Posterior cingulate gyrus (tissue), 11 donors: ENCODE measurements at places on chromosomes 5 and 9.

GRCh38 chr5:54874337-54875021 lies 110.9 kb downstream of the ESM1 start:
- DNase-seq: no peak

GRCh38 chr5:126220725-126221124 lies 202.5 kb upstream of the GRAMD2B start:
- peak; percentile 62 for DNase-seq

- DNase-seq: no peak
Observed at GRCh38 chr9:16824545-16825330, 45.7 kb downstream of the BNC2 start.

DNA sequence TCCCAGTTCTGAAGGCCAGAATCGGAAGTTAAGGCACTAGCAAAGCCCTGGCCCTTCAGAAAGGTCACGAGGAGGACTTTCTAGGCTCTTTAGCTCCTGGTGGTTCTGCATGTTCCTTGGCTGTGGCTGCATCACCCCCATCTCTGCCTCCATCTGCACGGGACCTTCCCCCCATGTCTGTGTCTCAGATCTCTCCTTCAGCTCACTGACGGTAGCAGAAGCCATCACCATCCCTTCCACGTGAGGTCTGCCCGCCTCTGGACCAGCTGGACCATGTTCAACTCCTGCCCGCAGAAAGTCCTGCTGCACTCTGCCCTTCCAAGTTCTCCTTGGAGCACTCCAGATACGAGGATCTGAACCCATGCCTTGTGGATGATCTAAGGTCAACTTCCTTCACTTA lies 242.9 kb upstream of the IRX1 start:
- DNase-seq: no peak

DNA sequence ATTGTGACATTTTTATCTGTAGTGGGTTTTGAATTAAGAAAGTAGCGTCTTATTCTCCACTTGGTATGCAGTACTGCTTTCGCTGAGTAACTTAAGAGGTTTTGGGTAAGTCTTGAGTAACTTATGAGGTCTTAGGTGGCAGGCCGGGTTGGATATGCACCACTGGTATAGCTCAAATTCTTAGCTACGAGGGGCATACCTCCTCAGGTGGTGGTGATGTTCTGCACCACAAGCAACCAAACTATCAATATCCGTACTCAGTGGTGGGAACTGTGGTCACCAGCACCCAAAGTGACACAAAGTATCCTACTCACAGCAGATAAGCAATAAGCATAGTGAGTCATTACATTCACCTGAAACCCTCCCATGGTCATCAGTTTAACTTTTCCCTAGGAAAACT lies 13.7 kb downstream of the SMC2 start:
- DNase-seq: no peak

DNA sequence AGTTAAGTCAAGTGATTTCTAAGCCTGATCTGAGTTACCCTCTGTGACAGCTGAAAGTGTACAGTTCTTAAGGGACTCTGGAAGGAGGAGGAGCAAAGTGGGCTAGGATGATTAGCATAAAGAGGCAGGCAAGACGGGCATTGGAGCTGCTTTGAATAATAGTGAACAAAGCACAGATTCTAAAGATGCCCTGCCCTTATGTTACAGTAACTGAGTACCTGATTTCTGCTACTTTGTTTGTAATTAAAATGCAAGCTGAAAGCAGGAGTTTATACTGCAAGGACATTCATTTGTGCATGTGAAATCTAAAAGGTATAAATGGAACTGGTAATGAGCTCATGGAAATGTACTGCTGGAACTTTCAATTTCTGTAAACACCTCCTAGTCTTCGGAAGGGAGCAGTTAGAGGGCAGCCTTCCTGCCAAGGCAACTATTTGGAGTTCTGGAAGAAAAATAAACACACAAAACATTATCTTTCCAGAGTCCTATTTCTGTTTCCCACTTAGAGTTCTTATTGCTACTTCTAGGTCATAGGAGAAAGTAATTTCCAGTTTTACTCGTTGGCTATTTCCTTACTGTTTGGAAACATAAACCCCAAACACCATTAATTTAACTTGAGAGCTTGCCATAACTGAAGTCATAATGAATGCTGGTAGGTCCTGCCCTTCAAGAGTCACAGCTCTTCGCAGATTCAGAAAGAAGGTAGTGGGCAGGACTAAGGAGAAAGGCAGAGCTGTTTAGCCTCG lies at the start of gene RANBP3L:
TSS of gene RANBP3L (minus strand) at position 45 of the 746 bp plus-strand sequence. CDS start 486 bp downstream, outside the sequence.
- no peak for DNase-seq

- DNase-seq: no peak
Observed at GRCh38 chr5:159819591-159820411, 96.5 kb upstream of the ADRA1B start.

GRCh38 chr9:71647094-71647591 lies 121.2 kb downstream of the CEMIP2 start:
- peak; percentile 58 for DNase-seq

GRCh38 chr9:134211811-134212485 lies 47.6 kb upstream of the RNU6ATAC start:
- DNase-seq: no peak

- no peak for DNase-seq
Observed at GRCh38 chr5:122753500-122753899, 21.4 kb upstream of the SNX2 start.

GRCh38 chr9:127524373-127524772 lies 73.1 kb downstream of the LRSAM1 start:
- DNase-seq: no peak

DNA sequence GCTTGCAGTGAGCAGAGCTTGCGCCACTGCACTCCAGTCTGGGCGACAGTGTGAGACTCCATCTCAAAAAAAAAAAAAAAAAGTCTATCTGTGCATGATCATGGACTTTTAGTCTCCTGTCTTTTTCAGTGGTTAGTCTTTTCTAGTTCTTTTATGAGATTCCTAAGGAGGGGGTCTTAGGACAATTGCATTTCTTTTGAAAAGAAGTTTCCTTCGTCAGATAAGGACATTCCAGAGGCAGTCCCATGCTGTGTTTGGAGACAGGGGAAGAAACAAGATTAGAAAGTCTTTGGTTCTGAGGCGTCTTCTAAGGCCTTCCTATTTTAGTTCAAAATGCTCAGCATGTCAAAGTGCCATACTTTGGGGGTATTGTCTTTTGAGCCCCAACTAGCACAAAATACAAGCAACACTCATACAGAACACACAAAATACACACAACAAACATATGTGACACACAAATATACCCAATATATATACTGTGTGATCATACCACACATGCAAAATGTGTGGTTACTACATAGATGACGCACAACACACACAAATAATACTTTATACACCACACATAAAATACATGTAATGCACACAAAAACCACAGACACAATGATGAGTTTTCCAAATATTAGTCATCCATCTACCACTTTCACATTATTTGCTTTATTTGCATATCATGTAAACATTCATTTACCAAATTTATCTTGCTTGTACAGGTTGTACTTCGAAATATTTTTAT lies 394.5 kb downstream of the SPATA31D1 start:
- no peak for DNase-seq

GRCh38 chr9:132857616-132858342 lies 20.3 kb downstream of the AK8 start:
- DNase-seq: no peak

GRCh38 chr5:65305913-65306312 lies 175.8 kb downstream of the ADAMTS6 start:
- DNase-seq: no peak

DNA sequence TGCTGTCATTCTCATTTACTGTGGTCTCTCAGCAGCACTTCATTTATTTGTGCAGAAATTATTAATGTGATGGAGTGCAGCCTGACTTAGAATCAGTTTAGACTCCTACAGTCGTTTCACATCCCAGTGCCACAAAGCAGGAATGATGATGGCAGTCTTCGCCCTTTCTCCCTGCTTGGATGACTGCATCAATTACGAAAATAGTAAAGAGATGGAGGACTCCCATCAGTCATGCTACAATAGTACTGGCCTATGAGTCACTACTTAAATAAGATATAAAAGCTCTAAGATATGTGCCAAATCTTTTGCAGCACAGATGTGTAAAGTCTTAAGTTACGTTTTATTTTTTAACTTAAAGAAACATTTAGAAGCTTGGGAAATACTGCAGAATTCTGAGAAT lies 263.9 kb downstream of the CHSY3 start:
- DNase-seq: no peak
